ENCODE measurements at places on chromosomes 12 and 14.

DNA sequence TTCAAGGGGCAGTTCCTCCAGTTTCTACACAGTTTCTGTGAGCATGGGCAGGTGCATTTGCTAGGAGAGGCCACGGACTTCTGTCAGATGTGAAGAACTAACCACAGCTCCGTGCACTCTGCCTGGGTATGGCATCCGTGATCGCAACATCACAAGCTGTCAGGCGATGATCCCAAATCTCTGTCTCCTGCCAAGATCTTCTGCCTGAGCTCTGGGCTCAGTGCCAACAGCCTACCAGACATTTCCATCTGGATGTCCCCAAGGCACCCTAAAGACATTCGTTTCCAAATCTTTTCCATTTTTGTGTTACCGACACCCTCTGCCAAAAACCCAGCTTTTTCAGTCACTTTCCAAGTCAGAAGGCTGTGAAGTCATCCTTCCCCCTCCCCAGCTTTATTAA is 292.1 kb downstream of the GLT1D1 start:
- no peak for DNase-seq

DNA sequence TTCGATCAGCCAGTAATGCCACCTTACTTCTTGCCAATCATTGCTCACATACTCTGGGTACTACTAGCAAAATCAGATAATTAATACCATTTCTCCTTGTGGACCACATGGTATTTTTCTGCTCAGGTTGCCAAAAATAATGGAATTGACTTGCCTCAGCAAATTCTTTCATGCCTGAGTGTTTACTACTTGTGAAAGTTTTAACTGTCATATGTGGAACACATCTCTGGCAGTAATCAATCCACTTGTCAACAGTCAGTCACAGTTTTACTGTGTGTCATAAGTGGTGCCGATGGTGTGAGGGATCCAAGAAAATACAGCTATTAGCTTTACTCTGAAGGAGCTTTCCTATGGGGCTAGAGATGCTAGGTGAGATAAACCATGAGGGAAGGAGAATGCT is 55.3 kb upstream of the ATF1 start:
- DNase-seq, result no peak

DNA sequence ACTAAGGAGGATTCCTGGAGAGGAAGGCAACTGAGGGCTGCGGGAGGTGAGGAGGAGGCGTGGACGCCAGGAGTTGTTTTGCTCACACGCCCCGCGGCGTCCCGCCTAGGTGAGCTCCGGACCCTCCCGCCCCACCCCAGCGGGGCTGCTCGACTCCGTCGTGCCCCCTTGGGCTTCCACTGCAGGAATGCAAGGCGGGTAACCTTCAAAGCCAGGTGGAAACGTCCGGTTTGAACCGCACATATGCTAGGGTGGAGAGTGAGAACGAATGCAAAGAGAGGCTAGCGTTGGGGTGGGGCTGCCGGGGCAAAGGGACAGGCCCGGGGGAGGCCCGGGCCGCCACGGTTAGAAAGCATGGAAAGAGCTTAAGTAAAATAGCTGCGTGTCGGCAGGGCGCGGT is 5.4 kb upstream of the DPPA3 start:
- no peak for DNase-seq

DNA sequence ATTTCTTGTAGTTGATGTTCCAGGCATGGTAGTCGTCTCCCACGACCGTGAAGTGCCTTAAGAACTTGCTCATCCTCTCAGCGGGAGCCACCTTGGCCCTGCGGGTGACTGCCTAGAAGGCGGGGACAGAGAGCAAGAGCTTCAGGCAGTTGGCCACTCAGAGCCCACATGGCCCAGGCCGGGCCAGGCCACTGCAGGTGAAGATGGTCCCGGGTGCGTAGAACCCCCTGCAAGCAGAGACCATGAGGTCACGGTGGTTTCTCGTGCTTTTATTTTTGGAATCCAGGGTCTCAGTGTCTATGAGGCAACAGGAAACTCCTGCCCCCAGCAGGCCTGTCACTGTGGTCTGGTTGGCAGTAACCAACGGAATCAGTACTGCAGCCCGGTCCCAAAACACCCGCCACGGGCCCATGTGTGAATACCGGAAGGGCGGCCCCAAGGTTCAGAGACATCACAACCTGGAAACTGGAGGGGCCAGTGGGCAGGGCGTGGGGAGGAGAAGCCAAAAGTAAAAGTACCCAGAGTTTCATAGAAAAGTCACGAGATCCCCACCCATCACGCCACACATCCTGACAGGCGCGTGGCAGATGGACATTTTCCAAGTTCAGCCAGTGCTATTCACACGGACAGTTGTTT is 27.5 kb downstream of the HVCN1 start:
- no peak for DNase-seq

GRCh38 chr12:26982866-26983265 is 31.3 kb downstream of the TM7SF3 start:
- DNase-seq, result no peak

- DNase-seq, result no peak
Observed at GRCh38 chr12:43057566-43057965, 468.0 kb upstream of the PRICKLE1 start.

- DNase-seq, result no peak
Observed at GRCh38 chr14:105486974-105487448, 325 bp downstream of the CRIP1 start.

DNA sequence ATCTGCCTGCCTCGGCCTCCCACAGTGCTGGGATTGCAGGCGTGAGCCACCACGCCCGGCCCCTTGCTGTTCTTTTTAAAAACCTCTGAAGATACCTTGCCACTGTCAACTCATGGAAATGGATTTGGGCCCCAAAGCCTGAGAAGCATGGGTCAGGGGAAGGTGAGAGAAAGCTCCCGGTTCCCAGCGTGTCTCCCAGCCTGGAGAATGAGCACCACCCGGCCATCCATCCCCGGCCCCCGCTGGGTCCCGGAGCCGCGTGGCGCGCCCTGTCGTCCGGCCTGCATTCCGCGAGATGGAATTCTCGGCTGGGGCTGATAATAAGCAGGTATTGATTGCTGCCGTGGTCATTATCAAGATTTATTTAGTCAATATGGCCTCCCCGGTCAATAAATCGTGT is 126.5 kb upstream of the MYL2 start:
- no peak for DNase-seq

GRCh38 chr12:46269429-46270241 is 792 bp upstream of the SLC38A1 start:
- DNase-seq, result no peak

- DNase-seq, result no peak
Observed at GRCh38 chr14:40368314-40368713, 936.1 kb upstream of the FBXO33 start.

GRCh38 chr12:62631471-62632410 is 165.1 kb downstream of the MON2 start:
- DNase-seq, result peak; percentile 99

DNA sequence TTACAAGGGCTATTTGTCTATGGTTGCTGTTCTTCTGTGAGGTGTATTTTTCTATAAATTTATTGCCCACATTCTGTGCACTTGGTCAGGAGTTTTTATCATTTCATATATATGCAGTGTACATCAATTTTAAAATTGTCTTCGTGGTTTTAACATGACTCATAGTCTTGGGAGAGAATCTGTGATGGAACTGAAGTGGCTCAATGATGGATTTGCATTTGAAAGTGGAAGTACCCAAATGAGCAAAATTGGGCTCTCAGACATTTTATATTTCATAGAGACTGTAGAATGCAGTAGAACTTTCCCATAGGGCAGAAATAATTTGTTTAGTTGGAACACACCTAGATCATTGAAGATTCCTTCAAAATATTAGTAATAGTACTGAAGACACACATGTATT is 1.9 kb upstream of the SCFD1 start:
- DNase-seq, result no peak

- no peak for DNase-seq
Observed at GRCh38 chr12:124877423-124877822, 13.8 kb upstream of the SCARB1 start.

DNA sequence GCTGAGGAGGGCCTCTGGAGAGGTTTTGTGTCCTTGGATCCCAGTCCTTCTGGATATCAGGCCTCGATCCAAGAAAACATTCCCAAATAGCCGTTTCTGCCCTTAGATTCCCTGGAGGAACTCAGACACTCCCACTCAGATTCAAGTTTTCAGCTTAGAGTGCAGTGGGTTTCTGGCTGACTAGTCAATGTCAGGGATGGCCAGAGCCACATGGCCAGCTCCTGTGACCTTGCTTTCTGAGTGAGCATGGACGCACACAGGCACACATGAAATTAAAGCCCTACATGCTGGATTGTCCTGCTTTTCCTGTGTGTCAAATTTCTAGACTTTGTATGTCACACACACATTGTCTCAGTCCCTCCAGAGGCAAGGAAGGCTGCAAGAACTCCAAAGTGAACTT is 86.2 kb downstream of the TNFAIP2 start:
- no peak for DNase-seq

DNA sequence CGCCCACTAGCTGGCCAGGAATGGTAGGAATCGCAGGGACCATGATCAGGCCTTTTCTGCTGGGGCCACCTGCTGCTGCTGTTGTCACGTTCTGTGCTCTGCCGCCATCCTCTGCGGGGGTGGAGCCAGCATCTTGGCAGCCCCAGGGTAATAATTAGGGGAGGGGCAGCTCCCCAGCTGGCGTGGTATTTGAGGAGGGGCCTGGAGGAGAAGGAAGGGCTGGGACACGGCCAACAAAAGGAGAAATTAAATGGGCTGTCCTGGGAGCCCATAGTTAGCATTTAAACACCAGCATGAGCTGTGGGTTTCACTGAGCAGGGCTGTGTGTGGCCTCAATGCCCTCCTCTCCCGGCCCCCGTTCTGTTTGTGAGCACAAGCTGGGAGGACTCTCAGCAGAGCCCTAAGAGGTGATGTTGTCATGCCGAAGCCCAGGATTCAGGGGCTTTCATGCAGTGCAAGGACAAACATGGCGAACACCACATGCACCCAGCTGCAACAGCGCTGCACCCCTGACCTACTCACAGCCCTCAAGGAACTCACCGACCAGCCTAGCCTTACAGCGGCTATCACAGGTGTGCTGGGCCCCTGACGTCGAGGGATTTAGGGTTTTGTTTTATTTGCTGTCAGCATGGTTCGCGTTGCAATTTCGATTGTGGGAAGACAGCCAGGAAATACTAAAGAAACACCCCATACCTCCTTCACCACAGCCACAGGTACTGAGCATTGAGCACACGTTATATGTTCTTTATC is 324.3 kb downstream of the CACNA1C start:
- no peak for DNase-seq

- no peak for DNase-seq
Observed at GRCh38 chr12:40192704-40193255, 32.0 kb upstream of the LRRK2 start.

DNA sequence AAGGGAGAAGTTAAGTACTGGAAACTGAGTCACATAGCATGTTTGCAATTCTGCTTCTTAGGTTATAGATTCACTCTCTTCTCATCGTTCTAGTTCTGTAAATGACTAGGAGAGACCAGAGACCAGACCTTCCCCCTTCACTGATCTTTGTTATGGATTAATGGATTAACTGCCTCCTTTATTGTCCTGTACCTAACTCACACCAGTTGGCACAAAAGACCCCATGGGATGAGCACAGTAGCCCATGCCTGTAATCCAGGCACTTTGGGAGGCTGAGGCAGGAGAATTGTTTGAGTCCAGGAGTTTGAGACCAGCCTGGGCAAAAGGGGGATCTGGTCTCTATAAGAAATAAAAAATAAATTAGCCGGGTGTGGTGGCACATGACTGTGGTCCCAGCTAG is 20.8 kb downstream of the BCAT1 start:
- no peak for DNase-seq

GRCh38 chr12:126117502-126117901 is 1052.3 kb downstream of the AACS start:
- no peak for DNase-seq

DNA sequence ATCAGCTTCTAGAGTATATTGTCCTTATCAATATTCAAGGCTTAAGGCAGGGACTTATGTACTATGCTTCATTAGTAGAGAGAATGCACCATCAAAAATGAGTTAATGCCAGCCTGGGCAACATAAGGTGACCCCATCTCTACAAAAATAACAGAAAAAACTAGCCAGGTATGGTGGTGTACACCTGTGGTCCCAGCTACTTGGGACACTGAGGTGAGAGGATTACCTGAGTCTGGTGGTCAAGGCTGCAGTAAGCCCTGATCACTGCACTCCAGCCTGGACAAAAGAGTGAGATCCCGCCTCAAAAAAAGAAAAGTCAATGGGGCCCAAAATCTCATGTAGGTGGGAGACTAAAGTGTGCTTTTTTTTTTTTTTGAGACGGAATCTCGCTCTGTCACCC is 8.8 kb downstream of the PPP4R3A start:
- DNase-seq, result no peak

- DNase-seq, result no peak
Observed at GRCh38 chr14:61645247-61645646, 50.1 kb upstream of the HIF1A start.

GRCh38 chr14:24875991-24876878 is 173.7 kb downstream of the STXBP6 start:
- no peak for DNase-seq

DNA sequence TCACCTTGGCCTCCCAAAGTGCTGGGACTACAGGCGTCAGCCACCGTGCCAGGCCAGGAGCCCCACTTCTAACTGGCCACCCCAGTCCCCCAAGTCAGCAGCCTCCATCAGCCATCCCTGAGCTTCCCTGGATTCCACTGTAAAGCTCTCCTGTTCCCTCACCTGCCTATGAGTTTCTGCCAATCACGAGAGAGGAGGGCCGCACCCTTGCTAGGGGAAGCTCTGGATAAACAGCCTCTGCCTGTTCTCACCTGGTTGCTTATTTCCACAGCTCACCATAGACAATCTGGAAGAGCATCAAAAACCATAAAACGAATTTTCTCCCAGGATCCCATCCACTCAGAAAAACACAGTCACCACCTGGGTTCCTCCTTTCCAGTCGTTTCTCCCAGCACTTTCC is 5.0 kb downstream of the CDCA4 start:
- no peak for DNase-seq

GRCh38 chr12:104749545-104749944 is 208.5 kb downstream of the SLC41A2 start:
- DNase-seq, result no peak

DNA sequence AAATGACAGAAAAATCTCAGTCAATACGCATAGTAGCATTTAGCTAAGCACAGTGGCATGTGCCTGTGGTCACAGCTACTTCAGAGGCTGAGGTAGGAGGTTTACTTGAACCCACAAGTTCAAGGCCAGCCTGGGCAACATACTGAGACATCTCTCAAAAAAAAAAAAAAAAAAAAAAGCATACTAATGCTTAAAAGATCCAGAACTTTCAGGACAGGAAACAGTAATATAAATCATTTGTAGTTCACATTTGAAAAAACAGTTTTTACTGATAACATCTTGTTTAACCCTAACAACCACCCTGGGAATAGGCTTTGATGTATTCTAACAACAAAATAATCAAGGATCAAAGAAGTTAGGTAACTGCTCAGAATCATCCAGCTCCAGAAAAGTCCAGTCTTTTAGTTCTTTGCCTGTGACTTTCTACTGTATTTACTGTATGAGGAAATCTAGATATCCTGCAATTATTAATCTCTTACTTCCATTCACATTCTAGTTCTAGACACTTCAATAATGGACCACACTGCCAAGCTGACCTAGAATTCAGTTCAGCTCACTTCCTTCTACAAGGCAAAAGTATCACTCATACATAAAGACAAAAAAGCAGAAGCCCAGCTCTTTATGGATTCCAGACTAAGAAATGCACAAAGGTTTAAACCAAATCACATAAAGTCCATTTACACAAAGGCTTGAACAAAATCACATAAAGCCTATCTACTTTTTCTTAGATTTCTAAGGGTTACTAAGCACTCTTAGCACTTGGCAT is 28.5 kb downstream of the PAWR start:
- DNase-seq, result no peak

- DNase-seq, result no peak
Observed at GRCh38 chr14:68407285-68407684, 385.6 kb downstream of the ZFP36L1 start.

- no peak for DNase-seq
Observed at GRCh38 chr12:27277846-27278260, 33.8 kb downstream of the STK38L start.

GRCh38 chr12:130514149-130514551 is 176.5 kb downstream of the PIWIL1 start:
- no peak for DNase-seq

Data from GOT3 (cell line).